WTC11 (cell line): ENCODE measurements at places on chromosomes 12 and 14. TPM values are rescaled to one million over a fixed set of nuclear protein-coding genes. Genes with fewer than 3 reads are reported as not detected.

DNA sequence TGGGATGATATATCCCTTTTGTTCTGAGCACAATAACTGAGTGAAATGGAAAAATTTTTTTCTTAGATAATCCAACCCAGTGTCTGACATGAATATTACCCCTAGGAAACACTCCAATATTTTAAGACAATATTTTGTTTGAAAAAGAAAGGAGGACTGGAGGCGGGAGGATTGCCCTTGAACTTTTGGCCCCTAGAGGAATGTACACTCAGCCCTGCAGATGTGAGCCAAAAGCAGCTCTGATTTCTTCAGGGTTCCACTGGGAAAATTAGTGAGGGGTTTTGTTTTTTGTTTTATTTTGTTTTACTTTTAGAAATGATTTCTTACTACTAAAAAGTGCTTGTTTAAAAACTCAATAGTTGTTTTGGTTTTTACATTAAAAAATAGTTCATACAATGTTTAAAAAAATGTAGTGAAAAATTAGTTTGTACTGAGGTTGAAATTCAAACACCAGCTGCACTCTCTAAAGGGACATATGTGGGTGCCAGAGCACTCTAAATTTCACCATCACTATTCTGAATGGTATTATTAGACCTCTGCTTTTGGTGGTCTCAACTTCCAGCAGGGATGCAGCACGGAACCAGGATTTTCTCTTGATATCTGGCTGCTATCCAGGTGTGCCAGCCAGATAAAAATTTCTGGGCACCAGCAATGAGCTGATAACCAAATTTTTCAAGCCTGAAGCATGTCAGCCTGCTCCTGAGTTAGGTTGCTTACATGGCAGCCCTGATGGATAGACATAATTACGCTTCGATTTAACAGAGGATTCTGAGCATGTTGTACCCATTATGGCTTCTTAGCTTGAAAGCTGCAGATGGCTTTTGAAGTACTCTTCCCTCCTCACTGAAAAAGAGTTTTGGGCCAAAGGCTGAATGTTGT is 141.9 kb downstream of the ANO6 start:
- DNase-seq = no peak
- no peaks in the 10 kb centered on the region for H3K27me3 ChIP-seq
- H3K27ac ChIP-seq = no peak overlapping the region
- peaks cover 55% of the 10 kb centered on the region for H3K36me3 ChIP-seq

DNA sequence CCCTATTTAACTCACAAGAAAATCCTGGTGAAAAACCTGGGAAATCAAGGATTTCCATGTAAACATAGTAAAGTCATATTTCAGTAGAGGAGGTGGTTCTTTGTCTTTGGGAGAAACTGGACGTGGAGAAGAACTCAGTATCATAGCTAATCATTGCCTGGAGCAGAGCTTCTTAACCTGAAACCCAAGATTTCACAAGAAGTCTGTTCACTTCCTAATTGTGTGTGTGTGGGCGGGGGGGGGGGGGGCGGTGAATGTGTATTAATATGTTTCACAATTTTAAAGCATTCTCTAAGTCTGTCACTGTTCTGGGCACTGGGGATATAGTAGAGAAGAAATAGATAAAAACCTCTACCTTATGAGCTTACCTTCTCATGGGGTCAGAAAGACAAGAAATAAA is 96.7 kb upstream of the PPP4R3A start:
- H3K4me1 ChIP-seq = peaks cover 7% of the 10 kb centered on the region
- no peak overlapping the region for H3K27ac ChIP-seq
- H3K4me3 ChIP-seq = no peak overlapping the region
- H3K36me3 ChIP-seq = no peaks in the 10 kb centered on the region
- H3K27me3 ChIP-seq = no peaks in the 10 kb centered on the region

MYH6 gene
- 0.09 to 0.14 TPM (median 0.09 TPM) in 3 replicates for total RNA-seq

DNA sequence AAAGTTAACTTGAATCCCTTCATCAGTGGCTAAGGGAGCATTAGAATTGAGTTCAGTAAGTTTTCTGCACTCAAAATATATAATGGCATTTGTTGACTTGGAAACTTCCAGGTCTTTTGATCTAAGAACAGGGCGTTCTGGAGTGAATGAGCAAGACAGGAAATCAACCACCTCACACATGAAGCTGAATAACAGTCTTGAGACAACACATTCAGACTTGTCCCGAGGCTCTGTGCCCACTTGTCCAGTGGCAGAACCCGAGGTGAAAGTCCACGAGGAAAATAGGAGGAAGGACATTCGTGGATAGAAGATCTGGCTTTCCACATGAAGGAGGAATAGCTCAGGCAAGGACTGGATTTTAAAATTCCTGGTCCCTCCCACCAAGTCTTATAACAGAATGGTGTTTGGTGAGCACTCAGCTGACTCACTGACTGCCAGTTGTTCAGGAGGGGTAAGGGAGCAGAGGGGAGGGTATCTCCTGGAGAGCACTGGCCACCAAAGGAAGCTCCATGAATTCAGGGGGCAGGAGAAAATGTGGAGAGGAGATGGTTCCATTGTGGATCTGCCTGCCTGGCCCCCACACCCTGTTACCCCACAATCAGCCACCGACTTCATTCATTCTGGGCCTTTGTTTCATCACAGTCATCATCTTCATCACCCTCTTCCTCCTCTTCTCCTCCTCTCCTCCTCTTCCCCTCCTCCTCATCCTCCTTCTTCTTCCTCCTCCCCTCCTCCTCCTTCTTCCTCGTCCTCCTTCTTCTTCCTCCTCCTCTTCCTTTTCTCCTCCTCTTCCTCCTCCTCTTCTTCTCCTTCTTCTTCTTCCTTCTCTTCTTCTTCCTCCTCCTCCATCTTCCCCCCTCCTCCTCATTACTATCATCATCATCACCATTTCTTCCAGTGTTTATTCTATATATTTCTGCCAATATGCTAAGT is 620.1 kb downstream of the MED13L start:
- no peaks in the 10 kb centered on the region for H3K27me3 ChIP-seq
- DNase-seq = no peak
- no peak overlapping the region for H3K27ac ChIP-seq
- H3K36me3 ChIP-seq = no peaks in the 10 kb centered on the region

HVCN1 gene
- total RNA-seq = 5.7 to 8.4 TPM (median 7.9 TPM) in 3 replicates

DNA sequence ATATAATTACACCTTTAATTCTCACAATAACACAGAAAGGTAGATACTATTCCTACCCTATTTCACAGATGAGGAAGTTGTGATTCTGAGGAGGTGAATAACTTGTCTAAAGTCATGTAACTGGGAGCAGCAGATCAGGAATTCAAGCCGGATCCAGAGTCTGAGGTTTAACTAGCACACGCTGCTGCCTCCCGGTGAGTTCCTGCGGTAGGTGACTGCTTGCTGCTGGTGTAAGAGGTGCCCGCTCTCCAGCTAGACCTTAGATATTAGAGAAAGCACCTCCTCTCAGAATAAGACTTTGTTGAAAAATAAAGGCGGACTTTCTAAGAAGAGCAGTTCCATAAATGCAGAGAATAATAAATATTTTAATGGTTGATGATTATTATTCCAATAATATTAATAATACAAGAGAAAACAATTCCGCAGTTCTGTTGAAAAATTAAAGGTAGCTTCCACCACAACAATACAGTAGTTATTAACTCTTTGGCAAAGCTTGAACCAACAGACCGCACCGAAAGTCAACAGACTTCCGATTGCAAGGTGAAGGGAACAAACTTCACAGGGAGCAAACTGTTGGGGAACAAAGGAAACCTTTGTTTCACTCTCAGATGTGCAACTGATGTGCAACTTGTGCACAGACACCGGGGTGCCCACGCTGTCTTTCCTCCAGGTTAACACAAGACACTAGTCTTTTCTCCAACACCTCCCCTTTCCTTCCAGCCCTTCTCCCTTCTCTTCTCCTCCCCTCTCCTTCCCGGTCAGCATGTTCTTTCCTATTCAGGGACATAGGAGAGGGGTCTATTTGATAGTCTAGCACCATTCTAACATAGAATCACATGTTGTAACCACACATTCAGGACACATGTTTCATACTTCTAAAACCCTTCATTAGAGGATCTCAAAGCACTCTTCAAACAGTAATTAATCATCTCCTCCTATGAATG is 73.2 kb upstream of the EGLN3 start:
- H3K4me3 ChIP-seq = no peak overlapping the region
- DNase-seq = no peak
- H3K27ac ChIP-seq = no peak overlapping the region
- no peaks in the 10 kb centered on the region for H3K27me3 ChIP-seq
- no peaks in the 10 kb centered on the region for H3K36me3 ChIP-seq

GRCh38 chr12:69324797-69325466 is 23.2 kb upstream of the LYZ start:
- peaks cover 3% of the 10 kb centered on the region; the same call in 1 of the 2 replicates for H3K36me3 ChIP-seq
- H3K4me1 ChIP-seq = peaks cover 44% of the 10 kb centered on the region
- no peak overlapping the region for H3K4me3 ChIP-seq
- no peak for DNase-seq
- peaks cover 2% of the 10 kb centered on the region; the same call in 1 of the 2 replicates for H3K27me3 ChIP-seq
- H3K27ac ChIP-seq = no peak overlapping the region

TEX22 gene
- 0.55 to 2.2 TPM (median 0.87 TPM) in 3 replicates for total RNA-seq

- peaks cover 14% of the 10 kb centered on the region for H3K4me1 ChIP-seq
- no peaks in the 10 kb centered on the region for H3K27me3 ChIP-seq
- no peak overlapping the region for H3K27ac ChIP-seq
- H3K36me3 ChIP-seq = peaks cover 20% of the 10 kb centered on the region
- DNase-seq = peak; percentile 7
These were observed 31.5 kb downstream of the CCNK start for GRCh38 chr14:99512571-99513182.

DNA sequence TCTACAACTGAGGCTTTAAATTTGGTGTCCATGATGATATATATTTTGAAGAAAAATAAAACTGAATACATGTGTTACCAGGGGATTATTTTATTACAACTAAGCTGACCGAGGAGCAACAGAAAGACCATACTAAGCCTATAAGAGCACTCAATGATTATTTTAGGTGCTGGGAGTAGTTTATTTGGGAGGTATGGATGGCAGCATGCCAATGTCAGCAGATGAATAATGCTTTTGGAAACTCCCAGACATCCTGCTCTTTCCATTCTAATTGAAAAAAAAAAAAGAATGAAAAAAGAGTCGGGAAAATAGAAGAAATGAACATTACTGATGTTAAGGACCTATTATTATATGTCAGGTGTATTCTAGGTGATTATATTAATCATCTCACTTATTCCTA is 441.2 kb downstream of the BTG1 start:
- H3K4me1 ChIP-seq = no peaks in the 10 kb centered on the region
- H3K27ac ChIP-seq = no peak overlapping the region
- no peaks in the 10 kb centered on the region for H3K36me3 ChIP-seq
- no peak overlapping the region for H3K4me3 ChIP-seq
- DNase-seq = no peak
